ENCODE measurements at places on chromosomes 7 and 10. TPM values are rescaled to one million over a fixed set of nuclear protein-coding genes. Genes with fewer than 3 reads are reported as not detected.
A peak's percentile ranks its signal among the peaks of the same experiment; 100 is the strongest.

DNA sequence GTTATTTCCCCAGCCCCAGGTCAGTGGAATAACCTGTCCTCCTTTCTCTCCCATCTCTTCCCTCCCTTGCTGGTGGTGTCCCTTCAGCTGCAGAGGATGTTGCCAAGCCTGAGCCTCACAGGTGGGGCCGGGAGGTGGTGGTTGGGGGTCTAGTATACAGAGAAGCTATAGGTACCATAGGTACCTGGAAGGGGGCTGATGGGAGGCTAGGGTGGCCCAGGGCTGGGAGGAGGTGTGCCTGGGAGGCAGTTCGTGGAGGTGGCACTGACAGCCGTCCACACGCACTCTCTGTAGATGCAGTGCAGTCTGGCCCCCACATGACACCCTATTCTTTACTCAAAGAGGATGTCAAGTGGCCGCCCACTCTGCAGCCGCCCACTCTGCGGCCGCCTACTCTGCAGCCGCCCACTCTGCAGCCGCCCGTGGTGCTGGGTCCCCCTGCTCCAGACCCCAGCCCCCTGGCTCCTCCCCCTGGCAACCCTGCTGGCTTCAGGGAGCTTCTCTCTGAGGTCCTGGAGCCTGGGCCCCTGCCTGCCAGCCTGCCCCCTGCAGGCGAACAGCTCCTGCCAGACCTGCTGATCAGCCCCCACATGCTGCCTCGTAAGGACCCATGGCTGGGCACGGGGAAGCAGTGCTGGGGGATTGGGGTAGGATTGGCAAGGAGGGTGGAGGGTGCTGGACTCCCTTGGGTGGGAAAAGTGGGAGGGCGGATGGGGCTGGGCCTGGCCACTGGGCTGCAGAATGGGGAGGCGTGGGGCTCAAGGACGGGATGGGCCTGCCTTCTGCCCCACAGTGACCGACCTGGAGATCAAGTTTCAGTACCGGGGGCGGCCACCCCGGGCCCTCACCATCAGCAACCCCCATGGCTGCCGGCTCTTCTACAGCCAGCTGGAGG, 9.5 kb downstream of the IRF5 start:
- no peak for DNase-seq

- DNase-seq = no peak
Observed at GRCh38 chr10:70512149-70512639, 33.6 kb downstream of the PALD1 start.

DNA sequence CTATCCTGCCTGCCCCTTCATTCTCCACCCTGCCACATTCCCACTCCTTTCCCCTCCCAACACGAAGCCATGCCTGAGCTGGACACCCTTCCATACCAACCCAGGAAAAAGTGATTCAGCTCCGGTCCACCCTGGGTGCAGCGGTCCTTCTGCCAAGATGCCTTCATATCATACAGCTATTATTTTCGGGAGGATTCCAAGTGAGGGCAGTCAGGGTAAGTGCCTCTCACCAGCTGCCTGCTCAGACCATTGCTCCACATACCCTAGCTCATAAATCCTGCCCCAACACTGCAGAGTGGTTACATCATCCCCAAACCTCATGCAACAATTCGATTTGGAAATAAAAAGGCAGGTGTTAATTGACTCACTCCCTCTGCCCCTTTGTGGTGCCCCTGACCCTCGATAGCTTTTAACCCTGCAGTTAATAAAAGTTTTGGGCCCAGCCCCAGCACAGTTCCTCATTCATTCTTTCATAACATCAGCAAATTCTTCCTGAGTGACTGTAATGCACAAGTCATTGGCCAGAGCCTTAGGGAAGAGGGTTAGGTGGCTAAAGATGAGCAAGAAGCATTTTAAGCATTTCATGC, 42.6 kb downstream of the ZNF503 start:
- DNase-seq = no peak

DNA sequence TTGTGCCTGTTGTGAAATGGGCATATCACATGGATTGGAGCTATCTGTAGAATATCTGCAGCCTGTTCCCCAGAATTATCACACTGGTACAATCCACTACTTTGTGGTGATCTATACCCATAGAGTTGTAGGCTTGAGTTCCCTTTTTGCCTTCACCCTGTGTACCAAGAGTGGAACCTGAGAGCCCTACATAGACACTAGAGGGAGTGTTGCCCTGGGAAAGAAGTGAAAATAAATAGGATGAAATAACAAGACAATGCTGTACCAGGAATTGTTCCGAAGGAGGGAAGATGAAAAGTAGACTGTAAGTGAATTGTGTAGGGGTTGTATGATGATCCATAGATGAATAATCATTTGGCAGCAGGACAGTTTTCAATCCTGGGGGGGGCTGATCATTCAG, 9.0 kb downstream of the SORCS3 start:
- DNase-seq = no peak

DNA sequence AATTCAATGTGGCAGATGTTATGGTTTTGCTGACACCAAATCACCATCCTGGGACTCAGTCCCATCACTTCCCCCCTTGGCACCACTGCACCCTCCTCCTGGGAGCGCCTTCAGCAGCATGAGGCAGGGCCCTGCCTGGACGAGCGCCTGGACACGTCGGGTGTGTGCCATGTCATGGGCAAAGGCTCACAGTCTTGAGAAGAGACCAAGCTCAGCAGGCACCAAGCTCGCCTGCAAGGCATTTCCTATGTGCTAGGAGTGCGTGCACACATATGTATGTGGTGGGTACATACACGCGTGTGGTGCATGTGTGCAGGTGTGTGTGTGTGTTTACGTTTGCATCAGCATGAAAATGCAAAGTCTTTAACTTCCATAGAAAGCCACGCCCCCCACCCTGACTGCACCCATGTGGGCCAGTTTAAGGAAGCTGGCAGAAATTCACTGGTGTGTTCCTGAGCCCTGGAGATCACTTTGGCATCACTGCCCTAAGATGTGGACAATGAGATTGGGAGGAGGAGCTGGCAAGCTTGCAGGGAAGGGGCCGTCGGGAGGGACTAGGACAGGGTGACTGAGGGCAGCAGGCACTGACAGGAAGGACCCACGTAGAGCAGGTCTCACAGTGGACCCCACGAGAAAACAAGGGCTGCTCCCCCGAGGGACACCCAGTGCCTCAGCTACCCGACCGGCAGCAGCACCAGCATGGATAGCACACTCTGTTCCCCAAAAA, 169.9 kb upstream of the PPP2R2D start:
- no peak for DNase-seq

DNA sequence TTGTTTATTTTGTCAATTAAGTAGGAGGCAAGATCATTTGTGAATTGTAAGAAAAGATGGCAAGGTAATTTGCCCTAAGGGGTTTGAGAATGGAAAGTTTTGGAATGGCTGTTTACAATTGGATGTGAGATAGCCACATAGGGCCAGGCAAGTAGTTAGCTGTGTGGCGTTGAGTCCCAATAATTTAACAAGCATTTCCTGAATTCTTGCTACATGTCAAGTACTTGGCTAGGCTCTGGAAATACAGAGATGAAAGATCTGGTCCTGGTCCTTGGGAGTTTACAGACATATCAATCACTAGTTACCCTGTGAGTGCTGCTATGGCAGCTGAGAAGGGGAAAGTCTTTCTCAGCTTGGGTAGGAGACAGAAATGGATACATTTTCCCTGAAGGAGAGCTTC, 401.6 kb downstream of the SUGCT start:
- DNase-seq = no peak

- peak; percentile 64 for DNase-seq
Observed at GRCh38 chr7:135673360-135673706, 11.0 kb downstream of the STMP1 start.

DNA sequence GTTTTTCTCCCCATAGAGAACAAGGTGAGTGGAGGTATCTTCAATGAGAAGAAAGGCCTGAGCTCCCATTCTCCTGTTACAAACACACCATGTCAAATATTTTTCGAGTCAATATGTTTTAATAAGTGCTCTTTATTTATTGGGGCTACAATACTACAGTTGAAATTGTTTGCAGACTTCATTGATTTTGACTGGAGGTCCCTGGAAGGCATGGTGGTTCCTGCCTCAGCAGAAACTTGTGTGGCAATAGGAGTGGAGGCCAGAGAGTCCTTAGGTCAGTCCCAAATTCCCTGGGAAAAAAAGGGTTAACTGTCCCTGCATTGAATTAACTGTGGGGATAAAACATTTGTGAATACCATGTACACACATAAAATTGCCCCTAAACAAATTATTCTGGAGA, 22.7 kb downstream of the KLF6 start:
- no peak for DNase-seq

The CALN1 gene
- not detected for polyA plus RNA-seq

Data from endothelial cell of umbilical vein (primary cell).